ENCODE measurements at places on chromosomes 2 and 18.

DNA sequence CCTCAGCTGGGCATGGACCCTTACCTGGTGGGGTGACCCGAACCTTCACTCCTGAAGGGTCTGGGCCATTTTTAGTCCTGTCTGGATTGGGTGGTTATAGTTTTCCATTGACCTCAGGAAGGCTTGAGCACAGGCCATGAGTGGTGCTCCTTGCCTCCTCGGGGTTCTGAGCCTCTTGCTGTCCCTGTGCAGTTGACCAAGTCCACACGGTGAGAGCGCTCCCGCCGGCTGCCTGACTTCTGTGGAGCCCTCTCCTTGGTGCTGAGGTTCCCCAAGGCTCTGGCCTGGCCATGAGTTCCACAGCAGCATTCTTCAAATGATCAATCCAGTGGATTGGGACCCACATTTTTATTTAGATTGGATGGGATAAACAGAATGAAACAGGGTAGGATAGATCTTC, 159.5 kb downstream of the SEPTIN10 start:
- no peak for DNase-seq

- no peak for DNase-seq
Measured at GRCh38 chr18:692824-693223, 19.6 kb downstream of the ENOSF1 start.

DNA sequence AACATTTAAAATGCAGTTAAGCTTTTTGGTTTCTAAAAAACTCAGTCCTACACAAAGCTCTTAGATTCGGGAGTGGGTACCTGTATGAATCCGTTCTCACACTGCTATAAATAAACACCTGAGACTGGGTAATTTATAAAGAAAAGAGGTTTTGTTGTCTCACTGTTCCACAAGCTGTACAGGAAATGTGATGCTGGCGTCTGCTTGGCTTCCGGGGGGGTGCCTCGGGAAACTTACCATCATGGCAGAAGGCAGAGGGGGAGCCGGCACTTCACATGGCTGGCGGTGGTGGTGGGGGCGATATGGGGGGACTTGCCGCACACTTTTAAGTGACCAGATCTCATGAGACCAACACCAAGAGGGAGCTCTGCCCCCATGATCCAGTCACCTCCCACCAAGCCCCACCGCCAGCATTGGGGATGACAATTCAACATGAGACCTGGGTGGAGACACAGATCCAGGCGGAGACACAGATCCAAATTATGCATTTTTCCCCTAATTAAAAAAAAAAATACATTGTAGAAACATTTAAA, 222.5 kb downstream of the GBX2 start:
- DNase-seq = no peak

GRCh38 chr2:211387734-211388133, 831.3 kb downstream of the CPS1 start:
- no peak for DNase-seq

DNA sequence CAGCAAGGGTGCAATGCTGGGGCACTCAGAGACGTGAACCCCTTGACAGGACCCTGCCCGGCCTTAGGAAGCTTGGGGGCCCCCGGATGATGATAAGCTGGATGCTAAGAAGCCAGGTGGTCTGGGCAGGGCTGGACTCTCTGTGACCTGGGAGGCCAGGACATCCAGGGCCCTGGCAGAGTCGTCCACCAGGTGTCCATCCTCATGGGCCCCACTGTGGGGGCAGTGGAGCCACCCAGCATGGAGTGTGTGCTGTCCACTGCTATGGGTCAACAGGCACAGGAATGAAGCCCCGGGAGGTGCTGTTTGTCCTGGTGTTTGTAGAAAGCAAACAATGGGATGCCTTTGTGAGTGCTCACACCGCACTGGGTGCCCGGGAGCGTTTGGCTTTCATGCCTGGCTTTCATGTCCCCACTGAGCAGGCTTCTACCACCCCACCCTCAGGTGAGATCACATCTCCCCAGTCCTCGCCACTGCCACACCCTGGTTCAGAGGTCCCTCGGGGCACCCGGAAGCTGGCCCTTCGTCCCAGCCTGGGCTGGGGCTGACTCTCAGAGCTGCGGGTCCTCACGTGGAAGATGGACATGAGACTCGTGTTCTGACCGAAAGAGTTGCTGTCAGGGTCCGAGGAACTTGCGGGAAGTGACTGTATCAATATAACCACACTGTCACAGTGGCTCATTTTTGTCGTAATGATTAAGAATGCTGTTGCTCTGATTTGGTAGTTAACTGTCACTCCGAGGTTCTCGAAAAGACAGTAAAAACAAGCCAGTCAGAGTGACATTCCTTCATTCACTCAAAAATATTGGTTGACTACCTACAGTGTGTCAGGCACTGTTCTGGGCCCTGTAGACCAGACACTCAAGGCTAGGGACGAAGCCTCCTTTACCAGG, 53.3 kb downstream of the INHBB start:
- no peak for DNase-seq

GRCh38 chr2:15241201-15241600, 319.9 kb downstream of the NBAS start:
- no peak for DNase-seq

GRCh38 chr2:121388371-121388770, 103.4 kb upstream of the TFCP2L1 start:
- DNase-seq = no peak

All from stimulated activated CD4-positive, alpha-beta T cell treated with anti-CD3 and anti-CD28 coated beads, Interleukin-15, amount 100 ng/mL, for 1 hour (primary cell).